Hematopoietic multipotent progenitor cell treated with erythropoietin and hydrocortisone succinate and interleukin-3 and kit ligand, for 6 days (in vitro differentiated cells): ENCODE measurements at places on chromosomes 7 and 10.

GRCh38 chr7:50436133-50436806, 13.9 kb downstream of the FIGNL1 start:
- DNase-seq = no peak

GRCh38 chr7:107506674-107507339, 37.0 kb downstream of the GPR22 start:
- DNase-seq = no peak

GRCh38 chr7:155893664-155894063, 81.4 kb upstream of the SHH start:
- DNase-seq = no peak

DNA sequence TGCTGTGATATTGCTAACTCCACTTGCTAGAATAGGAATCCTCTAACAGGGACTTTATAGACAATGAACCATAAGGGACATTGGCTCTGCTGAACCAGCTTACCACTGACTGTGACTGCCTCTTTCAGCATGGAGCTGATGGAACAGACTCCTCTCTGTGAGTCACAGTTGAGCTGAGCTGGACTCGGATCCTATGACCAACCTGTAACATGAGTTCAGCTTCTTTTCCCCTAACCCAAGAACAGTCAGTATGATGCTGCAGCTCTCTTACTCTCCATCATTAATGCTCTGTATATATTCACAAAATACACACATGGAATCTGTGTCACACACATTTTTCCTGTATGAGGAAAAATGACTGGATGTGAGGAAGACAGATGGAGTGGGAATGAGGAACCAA, 177.9 kb upstream of the BET1 start:
- no peak for DNase-seq

DNA sequence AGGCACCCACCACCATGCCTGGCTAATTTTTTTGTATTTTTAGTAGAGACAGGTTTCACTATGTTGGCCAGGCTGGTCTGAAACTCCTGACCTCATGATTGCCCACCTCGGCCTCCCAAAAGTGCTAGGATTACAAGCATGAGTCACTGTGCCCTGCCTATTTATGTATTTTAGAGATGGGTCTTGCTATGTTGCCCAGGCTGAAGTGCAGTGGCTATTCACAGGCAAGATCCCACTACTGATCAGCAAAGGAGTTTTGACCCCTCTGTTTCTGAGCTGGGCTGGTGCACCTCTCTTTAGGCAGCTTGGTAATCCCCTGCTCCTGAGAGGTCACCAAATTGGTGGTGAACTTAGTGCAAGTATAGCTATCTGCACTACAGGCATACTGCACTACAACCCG, 6.2 kb downstream of the ABHD11 start:
- no peak for DNase-seq

DNA sequence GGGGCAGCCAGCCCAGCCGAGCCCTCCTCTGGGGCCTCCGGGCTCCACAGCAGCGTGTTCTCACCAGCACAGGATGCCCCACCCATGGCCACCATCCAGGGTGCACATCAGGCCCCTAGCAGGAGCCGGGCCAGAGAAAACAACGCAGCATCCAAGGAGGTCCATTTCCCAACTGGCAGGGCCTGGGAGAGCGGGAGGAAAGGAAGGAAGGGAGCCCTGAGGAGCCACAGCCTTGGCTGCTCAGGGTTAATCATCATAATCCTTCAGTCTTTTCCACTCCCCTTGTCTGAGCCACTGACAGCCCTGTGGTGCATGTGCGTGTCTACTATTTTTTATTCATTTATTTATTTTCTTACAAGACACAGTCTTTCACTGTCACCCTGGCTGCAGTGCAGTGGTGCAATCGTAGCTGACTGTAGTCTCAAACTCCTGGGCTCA, 3.6 kb downstream of the PLAC9 start:
- DNase-seq = no peak

- no peak for DNase-seq
Observed at GRCh38 chr7:157873664-157874063, 536.9 kb downstream of the DNAJB6 start.

GRCh38 chr7:99837649-99838361, 10.0 kb downstream of the CYP3A43 start:
- peak; percentile 61 for DNase-seq

DNA sequence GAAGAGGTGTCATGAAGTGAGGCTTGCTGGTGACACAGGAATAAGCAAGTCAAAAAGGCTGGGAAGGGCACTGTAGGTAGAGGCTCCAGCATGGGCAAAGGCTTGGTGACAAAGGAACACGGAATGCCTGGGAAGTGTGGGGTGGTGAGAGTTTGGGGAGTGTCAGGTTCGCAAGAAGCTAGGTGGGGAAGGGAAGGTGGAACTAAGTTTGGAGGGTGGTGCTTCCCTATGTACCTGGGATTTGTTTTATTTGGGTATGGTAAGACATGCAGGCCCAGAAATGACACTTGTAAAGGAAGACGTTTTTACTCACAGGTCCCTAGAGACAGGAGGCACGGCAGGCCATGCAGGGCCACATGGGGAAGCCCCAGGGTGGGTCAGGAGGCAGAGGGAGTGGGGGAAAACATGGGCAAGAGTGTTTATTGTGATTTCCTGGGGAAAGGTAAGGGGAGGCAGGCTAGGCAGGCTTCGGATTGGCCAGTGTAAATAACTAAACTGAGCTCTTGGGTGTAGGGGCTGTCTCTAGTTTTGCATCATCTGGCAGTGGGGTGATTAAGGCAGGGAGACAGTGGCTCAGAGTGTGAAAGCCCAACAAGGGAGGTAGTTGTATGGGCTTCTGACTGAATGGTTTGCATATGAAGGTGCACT, 52.1 kb downstream of the SH2D4B start:
- no peak for DNase-seq

GRCh38 chr10:60290558-60290957, 99.1 kb downstream of the ANK3 start:
- no peak for DNase-seq

- no peak for DNase-seq
Observed at GRCh38 chr7:24337180-24337579, 53.2 kb downstream of the NPY start.

DNA sequence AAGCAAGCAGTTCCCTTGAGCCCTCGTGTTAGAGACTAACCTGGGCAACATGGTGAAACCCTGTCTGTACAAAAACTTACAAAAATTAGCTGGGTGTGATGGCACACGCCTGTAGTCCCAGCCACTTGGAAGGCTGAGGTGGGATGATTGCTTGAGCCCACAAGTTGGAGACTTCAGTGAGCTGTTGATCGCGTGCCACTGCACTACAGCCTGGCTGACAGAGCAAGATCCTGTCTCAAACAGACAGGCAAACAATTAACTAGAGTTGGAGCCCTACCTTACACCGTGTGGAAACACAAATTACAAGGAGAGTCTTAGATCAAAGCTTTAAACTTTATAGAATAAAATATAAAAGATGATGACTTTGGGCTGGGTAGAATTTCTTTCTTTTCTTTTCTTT, 219.5 kb downstream of the CUX1 start:
- DNase-seq = no peak

DNA sequence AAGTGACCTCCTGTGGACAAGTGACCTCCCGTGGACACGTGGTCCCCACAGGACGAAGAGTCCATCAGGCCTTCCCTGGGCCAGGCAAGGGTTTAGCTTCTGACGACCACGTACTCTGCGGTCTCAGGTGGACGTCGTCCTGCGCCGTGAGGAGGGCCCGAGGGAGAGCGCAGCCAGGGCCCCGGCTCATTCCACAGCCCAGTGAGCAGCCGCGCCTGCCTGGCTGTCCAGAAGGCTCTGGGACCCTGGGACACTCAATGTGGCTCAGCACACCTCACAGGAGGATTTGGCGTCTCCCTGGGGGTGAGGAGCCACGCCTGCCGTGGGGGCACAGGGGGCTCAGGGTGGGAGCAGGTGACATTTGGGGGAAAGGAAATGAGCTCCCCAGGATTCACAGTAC, 64.4 kb upstream of the CFAP46 start:
- DNase-seq = no peak

DNA sequence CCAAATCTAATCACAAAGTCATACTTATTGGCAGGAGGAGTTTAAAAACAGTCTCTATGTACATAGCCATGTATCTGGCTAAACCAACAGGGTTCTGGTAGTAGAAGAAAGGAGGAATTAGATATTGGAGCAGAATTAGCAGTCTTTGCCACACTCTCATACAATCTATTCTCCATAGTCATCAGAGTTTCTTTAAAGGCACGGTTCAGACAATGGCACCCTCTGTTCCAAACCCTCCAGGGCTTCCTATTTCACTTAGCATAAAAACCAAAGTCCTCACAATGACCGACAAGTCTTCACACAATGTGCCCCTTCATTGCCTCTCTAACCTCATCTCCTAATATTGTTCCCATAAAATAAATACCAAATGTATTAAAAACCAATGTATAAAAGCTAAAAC, 12.7 kb downstream of the ZNF438 start:
- no peak for DNase-seq

DNA sequence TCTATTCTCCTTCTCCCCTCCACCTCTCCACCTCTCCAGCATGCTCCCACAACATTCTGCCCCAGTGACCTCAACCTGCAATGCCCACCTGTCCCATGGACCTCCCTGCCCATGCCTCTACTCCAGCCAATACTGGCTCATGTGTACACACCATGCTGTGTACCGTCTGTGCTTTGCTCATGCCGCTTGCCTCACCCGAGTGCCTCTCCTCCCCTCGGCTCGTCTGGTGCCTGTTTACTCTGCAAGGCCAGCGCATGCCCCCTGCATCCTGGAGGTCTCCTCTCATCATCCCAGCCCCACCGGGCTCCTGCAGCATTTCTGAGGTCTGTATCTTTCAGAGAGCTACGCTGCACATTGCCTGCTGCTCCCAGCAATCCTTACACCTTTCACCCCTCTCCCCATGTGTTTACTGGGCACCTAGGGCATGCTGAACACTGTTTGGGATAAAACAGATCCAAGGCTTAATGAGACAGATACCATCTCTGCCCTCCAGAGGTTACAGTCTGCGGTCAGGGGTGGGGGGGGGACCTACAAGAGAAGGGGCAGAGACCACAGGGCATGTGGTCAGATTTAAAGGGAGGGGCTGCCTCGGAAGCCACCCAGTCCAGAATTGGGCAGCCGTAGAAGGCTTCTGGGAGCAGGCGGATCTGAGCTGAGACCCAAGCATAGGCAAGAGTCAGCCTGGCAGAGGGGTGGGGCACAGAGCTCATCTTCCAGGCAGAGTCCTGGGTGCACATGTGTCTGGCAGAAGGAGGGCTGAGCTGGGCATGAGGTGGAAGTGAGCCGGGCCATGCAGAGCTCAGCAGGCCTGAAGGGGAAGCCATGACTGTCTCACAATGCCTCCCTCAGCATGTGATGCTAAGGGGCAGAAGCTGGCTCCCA, 29.6 kb upstream of the PSAP start:
- DNase-seq = peak; percentile 64

- DNase-seq = peak; percentile 15
Observed at GRCh38 chr7:134831862-134832261, 52.4 kb downstream of the CALD1 start.

DNA sequence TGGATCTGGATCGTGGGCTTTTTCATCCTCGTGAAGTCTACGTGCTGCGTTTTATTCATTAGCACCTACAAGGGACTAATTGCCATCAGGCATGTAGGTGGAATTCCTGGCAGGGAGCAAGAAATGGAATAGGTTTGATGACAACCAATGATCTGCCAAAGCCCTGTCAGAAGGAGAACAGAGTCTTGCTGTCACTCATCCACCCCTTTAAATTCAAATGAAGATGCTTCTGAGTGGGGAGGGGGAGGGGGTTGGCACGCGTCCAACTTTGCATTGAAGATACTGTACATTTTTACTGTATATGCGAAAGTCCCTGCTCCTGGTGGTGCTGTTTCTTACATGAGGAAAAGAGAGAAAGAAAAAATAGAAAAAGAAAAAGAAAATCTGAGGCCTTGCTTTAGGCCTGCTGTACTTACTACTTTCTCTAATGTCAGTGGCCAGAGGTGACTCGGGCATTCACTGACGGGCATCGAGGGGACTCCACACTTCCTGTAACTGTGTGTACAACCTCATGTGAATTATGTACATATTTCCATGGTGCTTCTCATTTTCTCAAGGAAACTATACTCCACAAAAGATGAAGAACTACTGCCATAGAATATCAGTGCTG, 569.1 kb downstream of the INHBA start:
- DNase-seq = no peak

- DNase-seq = no peak
Observed at GRCh38 chr7:73817121-73817520, 13.7 kb upstream of the CLDN4 start.

GRCh38 chr10:58209669-58210068, 58.0 kb downstream of the IPMK start:
- peak; percentile 14 for DNase-seq

DNA sequence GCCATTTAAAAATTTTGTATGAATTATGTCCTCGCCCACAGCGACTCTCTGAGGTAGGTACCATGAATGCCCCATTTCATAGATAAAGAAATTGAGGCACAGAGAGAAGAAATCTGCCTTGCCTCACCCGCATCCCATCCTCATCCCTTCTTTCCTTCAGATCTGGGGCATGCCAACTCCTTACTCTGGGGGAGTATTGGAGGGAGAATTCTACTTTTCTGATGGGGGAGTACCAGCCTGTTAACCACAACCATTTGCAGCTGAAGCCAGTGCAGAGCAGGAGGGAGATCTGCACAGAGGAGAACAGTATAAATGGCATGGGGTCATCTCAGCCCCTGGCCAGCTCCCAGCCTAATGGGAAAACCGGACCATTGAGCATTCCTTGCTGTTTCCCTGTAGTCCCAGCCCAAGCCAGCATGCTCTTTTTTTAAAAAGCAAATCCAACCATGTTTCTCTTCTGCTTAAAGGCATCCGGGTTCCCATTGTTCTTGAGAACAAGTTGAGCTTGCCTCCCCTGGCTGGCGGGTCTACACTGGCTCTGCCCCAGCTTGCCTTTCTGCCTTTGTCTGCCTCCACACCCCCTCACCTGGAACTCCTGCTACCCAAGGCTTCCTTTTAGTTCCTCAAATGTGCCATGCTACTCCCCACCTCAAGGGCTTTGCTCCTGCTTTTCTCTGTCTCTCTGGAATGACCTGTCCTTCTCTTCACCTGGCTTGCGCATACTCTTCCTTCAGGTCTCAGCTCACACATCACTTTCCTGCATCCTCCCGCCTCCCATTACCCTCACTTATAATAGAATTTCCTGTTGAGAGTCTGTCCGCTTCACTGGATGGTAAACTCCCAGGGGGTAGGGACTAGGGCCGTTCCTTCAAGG, 8.8 kb upstream of the ZNF503 start:
- no peak for DNase-seq

- no peak for DNase-seq
Observed at GRCh38 chr10:110036640-110037039, 28.9 kb downstream of the ADD3 start.

DNA sequence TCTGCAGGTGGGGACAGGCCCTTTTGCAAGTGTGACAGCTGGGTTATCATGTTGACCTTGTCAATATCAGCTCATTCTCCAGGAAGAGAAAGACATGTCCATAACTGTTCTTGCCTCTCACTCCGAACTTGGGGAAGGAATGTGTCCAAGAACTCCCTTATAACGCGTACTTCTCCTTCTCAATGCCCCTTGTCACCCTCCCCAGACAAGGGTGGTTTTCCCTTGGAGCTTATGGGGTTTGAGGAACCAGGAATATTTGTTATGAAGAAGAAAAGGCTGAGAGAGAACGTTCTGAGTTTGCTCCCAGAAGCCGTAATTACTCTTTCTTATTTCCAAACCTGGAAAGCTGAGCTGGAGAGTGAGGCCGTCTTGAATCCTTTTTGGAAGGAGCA, 77.4 kb downstream of the MKI67 start:
- DNase-seq = no peak
